Activated T-helper 1 cell treated with anti-CD3 and anti-CD28 coated beads, Interleukin-2, amount 50 U/mL, for 16 hours (primary cell): ENCODE measurements at places on chromosomes 6 and 20.

- DNase-seq = no peak
Observed at GRCh38 chr6:111598181-111598580, 7.5 kb downstream of the TRAF3IP2 start.

DNA sequence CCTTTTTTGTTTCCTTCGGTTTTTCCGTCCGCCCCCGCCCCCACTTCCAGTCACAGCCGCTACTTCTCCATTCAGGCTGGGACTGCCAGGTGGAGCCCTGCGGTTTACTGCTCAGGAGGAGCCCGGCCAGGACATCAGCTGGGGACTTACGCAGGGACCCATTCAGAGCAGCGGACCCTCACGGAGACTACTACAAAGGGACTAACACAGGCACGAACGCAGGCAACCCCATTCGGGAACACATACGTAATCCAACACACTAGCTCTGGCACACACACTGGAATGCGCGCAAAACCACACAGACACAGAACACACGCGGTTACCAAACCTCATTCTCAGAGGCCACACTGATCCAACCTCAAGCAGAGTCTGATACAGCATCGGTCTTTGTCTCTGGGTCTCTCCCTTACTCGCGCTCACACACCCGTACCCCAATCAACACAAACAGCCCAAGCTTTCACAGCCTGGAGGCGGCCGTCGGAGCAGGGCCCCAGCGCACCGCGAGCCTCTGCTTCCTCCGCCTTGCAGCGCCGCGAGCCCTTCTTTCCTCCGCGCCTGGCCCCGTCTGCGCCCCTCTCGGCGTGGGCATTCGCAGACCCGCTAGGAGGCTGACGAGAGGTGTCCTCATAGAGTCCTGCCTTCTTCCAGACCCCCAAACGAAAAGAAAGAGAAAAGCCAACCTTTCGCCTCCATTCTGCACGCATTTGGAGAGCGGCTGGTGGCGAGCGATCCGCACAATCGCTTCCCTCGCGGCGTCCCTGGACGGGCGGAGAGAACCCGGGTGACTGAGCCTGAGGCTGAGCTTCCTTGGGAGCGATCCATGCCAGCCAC is 1.1 kb upstream of the SLC32A1 start:
- DNase-seq = no peak

GRCh38 chr6:13005994-13006393 is 289.4 kb downstream of the PHACTR1 start:
- no peak for DNase-seq

DNA sequence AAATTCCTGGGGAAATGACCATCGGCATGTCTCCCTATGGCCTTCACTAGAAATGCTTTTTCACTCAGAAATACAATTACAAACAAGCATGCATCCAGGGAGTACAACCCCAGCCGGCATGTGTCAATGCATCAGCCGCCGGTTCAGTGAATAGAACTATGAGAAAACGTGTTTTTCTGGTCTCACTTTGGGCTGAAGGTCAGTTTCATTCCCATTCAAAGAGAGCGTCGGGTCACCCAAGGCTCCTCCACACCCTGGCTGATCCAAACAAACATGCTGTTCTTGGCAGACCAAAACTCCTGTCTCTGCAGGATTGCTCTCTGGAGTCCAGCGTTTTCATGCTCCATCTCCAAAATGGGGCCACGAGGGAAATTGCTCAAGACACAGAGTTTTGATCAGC is 35.5 kb upstream of the NXT1 start:
- DNase-seq = no peak
